ELF-1 (cell line): ENCODE measurements at places on chromosomes 4 and X.
A peak's percentile ranks its signal among the peaks of the same experiment; 100 is the strongest.

DNA sequence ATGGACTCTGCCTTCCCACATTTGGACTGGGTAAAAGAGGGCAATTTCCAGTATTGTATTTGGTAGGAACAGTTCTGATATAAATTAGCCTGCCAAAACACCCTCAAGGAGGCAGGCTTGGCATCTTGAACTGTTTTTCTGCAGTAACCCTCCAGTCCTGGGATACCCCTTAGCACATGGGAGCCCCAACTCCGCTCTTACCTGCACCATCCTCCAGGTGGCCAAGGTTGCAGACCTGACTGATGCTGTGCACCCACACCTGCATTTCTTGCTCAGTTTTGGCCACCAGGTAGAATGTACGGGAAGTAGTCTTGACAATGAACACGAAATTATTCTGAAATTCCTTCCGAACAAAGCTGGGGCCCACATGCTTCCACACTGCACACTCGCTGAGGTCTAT is 35.1 kb downstream of the GAB3 start:
- no peak for DNase-seq

DNA sequence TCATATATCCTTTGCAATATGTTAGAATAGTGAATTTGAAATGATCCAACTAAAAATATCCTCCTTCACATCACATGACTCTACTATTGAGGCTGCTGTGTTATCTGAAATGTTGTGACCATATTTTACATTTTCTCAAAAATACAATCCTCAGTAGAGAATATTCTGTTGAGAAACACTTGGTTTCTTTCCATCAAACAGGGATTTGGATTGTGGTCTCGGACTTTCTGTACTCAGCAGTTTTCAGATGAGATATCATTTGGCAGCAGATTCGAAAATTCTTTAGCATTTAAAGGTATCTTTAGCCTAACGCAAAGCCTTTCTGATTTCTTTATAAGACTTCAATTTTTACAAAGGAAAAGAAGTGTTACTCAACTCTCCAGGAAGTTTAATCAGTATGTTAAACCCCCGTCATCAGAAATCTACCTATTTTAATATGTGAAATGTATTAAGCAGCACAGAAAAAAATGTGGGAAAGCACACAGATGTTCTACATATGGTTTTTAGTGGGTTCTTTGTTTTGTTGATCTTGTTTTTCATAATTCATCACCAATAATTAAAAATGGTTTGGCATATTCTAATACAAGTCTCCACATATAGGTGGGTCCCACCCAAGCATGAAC is 55.4 kb upstream of the ANXA3 start:
- DNase-seq, result no peak

DNA sequence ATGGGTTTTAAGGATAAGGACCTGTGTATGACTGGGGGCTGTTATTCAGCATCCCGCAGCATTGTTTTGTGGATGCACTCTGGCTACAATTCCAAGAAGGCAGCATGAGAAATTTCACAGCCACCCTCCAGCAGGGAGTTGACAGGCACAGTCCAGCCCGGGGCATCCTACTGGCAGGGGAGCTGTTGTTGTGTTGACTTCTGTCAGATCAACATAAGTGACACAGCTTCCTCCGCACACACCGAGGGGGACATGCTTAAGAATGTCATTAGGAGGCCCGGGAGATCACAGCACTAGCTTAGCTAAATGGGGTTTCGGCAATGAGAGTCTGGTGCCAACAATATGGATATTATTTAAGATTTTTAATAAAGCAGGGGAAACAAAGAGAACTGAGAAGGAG is 326.5 kb downstream of the ASMT start:
- DNase-seq, result peak; percentile 94

DNA sequence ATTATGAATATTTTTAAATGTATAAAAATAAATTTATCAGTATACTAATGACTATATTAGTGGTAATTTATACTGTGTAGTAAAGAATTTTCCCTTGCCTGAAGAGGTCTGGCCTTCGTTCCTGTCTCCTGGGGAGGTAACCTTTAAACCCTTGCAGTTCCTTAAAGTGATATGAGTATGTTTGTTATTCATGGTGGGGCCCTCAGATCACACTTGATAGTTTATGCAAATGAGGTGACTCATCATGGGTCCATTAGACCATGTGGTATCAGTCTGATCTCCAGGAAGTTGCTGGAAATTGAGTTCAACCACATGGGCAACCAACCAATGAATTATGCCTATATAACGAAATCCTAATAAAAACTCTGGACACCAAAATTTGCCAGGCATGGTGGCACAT is 904.1 kb downstream of the RPA4 start:
- no peak for DNase-seq

DNA sequence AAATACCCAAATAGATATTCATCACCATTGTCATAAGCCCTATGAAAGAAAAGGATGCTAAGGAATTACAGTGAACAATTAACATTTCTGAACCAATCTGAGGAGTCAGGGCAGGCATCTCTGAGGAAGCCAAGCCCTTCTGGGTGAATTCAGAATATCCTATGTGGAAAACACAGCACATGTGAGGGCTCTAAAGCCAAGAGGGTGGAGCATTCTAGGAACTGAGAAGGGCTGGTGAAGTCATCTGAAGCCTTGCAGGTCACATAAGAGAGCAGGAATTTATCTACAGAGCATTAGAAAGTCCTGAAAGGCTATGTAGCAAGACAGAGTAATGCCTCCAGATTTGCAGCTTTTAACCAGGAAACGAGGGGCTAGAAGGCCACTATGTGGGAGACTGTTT is 195.7 kb downstream of the SPATA18 start:
- DNase-seq, result no peak

DNA sequence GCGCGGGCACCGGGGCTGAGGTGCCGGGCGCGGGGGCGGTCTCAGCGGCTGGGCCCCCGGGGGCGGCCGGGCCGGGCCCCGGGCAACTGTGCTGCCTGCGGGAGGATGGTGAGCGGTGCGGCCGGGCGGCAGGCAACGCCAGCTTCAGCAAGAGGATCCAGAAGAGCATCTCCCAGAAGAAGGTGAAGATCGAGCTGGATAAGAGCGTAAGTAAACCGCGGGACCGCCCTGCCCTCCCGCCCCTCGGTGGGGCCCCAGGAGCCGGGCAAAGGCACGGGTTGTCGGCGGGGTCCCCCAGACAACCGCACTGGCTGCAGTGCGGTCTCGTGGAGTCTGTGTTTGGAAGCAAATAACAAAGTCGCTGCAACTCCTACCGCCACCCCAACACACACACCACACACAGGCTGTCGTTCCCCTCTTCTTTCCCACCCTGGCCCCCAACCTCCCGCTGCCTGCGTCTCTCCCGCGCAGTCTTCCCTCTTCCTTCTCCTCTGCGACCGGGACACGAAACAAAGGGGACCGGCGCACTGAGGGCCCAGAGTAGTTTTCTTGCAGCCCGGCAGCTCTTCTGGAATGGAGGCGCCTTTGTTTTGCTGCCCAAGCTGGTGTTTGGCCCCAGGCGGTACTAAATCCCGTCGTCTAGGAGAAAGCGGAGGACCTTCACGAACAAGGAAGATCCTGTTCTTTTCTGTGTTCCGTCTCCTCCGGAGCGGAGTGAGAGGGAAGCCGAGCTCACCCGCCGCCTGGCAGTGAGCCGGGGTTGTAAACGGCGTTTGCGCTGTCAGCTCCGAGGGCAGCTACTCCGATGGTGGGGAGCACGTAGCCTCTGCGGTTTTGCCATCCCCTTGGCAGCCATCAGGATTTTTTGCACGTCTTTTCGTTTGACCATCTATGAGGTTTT is 788 bp downstream of the SAP30 start:
- DNase-seq, result peak; percentile 87
